ENCODE measurements at places on chromosomes 5 and 9.

DNA sequence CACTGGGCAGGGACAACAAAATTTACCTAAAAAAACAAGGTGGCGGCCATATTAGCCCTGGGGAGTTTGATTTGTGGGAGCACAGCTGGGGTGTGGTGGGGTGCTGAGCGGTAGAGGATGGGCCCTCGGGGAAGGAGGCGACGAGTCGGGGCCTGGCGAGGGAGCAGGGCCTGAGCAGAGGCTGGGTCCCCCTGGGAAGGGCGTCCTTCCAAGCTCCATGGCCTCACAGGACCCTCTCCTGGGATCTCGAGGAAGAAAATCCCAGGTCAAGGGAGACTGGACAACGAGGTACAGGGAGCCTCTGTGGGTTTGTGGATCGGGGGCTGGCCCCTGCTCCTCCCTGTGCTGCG, 165.5 kb downstream of the CACNA1B start:
- DNase-seq = no peak

- no peak for DNase-seq
Observed at GRCh38 chr9:86636519-86636918, 282.3 kb upstream of the TUT7 start.

GRCh38 chr9:755454-756381, 85.8 kb upstream of the DMRT1 start:
- DNase-seq = no peak

GRCh38 chr5:93302711-93303110, 278.3 kb downstream of the NR2F1-AS1 start:
- no peak for DNase-seq

GRCh38 chr5:14439087-14439871, 142.3 kb upstream of the OTULINL start:
- DNase-seq = no peak

- DNase-seq = peak; percentile 64
Observed at GRCh38 chr9:12640016-12640587, 53.1 kb upstream of the TYRP1 start.

- no peak for DNase-seq
Observed at GRCh38 chr5:140214831-140215230, 39.8 kb downstream of the CYSTM1 start.

DNA sequence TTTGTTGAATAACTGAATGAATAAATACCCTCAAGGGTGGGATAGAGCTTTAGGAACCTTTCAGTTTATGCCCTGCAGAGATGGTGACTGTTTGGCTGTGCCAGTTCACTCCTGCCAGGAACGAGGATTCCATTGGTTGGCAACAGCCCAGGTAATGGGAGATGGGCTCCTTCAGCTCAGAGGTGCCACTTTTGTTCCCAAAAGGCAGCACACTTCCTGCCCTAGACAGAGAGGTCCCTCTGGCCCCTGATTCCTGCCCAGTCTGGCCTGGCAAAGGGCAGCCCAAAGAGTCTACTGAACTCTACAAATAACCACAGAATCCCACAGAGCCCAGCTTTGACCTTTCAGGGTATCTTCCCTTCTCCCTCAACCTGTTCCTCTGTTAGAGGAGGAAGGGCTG, 1.6 kb downstream of the C9orf152 start:
- no peak for DNase-seq

GRCh38 chr5:151509231-151509630, 61.8 kb downstream of the SLC36A1 start:
- peak; percentile 4 for DNase-seq

- DNase-seq = no peak
Observed at GRCh38 chr9:105232207-105232606, 12.2 kb upstream of the SLC44A1 start.

DNA sequence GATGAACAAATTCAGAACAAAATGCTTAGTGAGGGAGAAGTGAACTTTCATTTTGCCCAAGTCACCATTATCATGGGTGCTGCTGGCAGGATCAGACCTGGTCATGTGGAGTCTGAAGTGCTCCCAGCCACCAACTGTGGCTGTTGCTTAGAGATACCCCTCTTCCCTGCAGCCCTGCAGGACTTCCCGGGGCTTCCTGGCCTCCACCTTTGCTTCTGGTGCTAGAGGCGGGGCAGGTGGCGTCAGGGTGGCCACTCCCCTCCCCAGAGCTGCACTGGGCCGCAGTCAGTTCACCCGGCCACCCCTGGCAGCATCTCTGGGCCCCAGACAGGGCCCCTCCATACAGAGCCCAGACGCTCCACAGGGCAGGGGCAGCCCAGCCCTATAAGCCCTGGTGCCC, 30.0 kb upstream of the SLC12A7 start:
- DNase-seq = peak; percentile 45

DNA sequence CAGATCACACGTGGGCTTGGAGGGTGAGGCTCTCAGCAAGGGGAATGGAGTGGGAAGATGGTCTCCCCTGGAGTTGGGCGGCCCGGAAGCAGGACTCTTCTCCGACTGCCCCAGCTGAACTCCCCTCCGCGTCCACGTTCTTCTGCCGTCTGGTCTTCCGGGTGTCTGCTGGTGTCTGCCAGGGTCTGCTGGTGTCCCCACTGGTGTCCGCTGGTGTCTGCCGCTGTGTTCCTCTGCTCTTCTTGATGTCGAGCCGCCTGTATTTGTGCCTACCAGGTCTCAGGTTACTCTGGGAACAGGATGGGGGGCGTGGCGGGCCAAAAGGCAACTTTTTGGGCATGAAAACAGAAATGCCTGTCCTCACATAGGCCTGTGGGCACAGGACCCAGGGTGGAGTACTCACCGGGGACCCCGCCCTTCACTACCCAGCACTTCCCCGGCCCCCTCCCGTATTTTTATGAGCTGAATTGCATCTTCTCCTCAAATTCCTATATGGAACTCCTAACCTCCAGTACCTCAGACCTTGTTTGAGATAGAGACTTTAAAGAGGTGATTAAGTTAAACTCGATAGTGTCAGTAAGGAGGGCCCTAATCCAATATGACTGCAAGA, 675.4 kb downstream of the SEMA5A start:
- DNase-seq = no peak

DNA sequence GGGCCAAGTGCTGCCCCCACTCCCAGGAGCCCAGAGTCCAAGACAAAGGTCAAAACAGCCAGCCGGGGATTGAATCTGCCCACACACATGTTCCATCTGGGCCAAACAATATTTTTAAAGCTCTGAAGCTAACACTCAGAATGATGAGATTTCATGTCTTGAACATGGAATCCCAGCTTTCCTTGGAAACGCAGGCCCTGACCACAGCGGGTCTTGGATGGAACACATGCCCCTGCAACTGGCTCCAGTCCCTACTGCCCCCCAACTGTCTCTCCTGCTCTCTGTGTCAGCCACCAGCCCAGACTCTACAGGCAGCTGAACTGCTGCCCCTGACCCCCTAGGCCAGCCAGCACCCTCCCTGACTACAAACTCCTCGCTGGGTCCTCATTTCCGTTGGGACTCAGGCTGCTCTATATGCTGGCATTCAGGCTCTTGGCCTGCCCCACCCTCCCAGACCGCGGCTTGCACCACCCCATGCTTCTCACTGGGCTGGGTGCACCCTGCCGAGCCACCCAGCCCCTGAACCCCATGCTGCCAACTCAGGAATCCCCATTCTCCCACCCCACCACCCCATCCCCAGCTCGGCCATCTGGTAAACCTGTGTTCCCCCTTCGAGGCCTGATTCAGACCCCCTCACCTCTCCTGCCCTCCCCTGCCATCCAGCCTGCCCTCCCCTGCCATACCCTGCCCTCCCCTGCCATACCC, 71.7 kb downstream of the ADAMTS2 start:
- no peak for DNase-seq

- DNase-seq = no peak
Observed at GRCh38 chr5:179154991-179155955, 95.1 kb downstream of the ZNF354C start.

GRCh38 chr5:143143973-143144372, 259.5 kb downstream of the NR3C1 start:
- no peak for DNase-seq

GRCh38 chr9:99118782-99119466, 14.0 kb downstream of the TGFBR1 start:
- DNase-seq = no peak

DNA sequence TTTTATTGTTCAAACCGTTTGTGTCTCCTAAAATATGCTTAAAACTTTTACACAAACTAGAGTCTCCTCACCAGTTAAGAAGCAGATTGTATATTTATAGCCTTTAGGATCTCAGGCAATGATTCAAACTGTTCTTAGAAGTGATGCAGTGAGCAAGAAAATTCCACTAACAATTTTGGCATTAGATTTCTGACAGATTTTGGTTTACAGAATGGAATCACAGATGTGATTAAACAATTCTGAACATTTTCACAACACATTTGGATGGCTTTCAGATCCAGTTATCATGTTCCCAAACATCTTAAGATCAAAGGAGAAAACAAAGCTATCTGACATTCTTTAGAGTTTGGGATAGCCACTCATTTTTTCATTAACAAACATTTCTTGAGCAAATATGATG, 181.7 kb upstream of the RIOK2 start:
- DNase-seq = no peak

GRCh38 chr5:77832938-77833337, 56.8 kb upstream of the TBCA start:
- no peak for DNase-seq

DNA sequence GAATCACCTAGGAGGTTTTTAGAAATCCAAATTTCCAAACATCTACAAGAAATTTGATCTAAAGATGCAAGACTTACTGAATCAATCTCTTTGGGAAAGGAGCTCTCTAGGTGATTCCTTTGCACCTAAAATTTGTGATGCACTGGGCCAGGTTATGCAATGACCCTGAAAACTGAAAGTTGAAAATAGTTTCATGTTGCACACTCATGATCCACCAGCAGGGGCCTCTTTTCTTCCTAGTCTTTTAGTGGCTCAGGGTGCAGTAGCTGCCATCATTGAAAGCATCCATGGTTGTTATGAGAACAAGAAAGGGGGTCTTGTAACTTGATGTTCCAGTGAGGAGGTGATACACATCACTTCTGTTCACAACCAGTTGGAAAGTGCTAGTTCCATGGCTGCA, 486.8 kb downstream of the PSAT1 start:
- DNase-seq = no peak

DNA sequence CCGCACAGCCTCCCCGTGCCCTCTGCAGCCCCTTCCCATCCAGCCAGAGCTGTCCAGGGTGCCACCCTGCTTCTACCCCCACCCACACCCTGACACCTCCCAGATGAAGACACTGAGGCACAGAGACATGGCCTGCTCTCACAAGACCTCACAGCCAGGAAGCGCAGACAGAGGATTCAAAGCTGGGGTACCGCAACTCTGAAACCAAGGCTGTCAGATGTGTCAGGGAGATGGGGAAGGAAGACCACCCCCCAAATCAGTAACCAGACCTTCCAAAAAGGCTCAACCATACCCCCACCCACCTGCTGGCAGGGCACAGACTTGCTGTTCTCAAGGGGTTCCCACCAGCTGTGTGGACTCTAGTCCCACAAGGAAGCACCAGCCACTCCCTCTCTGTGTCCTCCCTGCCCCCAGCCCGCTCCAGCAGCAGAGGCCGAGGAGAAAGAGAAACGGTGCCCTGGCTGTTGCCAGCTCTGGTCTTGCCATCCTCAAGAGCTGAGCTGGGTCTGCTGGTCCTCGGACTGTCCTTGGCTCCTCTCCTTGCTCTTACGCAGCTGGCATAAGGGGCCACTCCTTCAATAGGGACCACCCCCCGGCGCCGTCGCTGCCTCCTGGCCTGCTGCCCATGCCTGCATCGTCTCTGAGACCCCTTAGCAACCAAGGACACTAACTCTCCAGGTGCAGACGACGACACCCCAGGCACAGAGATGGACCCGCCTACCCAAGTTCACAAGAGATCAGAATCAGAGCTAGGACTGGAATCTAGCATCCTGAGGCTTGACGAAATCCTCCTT, 699 bp downstream of the AKNA start:
- DNase-seq = no peak

GRCh38 chr9:132991351-132992300, 13.1 kb downstream of the GFI1B start:
- DNase-seq = no peak

GRCh38 chr5:14239404-14239803, 96.3 kb downstream of the TRIO start:
- no peak for DNase-seq

Data from COR-L47 (cell line).